ENCODE measurements at places on chromosomes 1 and 21.
A peak's percentile ranks its signal among the peaks of the same experiment; 100 is the strongest.

GRCh38 chr1:37282764-37283163 lies 191.6 kb upstream of the ZC3H12A start:
- DNase-seq = no peak

DNA sequence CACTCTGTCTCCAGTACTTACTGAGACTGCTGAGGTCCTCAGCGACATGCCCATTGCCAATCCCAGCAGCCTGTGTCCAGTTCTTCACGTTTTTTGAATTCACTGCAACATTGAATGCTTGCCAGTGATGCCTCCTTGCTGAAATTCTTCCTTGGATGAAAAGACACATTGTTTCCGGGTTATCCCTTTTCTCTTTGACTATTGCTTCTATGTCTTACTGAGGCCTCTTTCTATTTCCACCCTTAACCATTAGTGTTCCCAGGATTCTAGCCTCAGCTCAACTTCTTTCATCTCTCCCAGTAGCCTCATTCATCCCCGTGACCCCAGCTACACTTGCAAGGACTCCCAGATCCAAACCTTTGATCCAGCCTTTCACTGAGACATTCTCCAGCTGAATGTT lies 46.5 kb upstream of the KIF26B start:
- DNase-seq = no peak

- no peak for DNase-seq
Measured at GRCh38 chr21:31830701-31831100, 42.1 kb upstream of the HUNK start.

DNA sequence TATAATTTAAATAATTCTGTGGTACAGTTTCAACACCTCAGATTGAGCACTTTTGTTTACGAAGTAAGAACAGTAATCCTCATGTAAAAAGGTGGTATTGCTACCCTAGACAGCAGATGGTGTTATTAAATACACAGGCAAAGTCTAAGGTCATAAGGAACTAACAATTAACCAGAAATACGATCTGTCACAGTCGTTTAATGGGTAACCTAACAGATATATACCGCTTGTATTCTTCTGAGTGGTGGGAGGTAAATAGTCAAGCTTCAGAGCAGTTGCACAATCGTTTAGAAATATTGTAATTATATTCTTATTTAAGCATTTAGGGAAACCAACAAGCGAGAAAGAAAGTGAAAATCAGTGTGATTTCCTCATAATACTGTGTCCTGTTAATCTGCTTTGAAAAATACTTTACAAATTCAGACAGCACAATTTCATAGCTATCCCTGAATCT lies 9.8 kb upstream of the IRF2BP2 start:
- DNase-seq = no peak

GRCh38 chr1:30111431-30111830 lies 612.0 kb downstream of the MATN1 start:
- no peak for DNase-seq

GRCh38 chr1:245804696-245805095 lies 649.9 kb downstream of the KIF26B start:
- DNase-seq = no peak

DNA sequence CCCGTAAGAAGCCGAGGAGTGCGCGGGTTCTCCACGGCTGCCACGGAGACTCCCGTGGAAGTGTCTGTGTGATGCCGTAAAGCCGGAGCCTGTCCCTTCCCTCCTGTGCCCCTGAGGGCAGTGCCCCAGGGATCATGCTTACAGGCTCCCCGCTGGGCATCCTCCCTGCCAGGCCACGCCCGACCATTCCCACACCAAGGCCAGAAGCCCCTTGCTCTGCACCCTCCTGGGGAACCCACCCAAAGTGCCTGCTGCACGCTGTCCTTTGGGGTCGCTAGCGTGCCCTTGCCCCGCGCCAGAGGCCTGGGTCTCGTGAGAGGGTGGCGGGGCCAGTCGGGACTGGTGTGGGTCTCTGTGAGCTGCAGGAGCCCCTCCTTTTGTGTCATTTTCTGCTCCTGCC lies 228.5 kb upstream of the C1orf174 start:
- no peak for DNase-seq

DNA sequence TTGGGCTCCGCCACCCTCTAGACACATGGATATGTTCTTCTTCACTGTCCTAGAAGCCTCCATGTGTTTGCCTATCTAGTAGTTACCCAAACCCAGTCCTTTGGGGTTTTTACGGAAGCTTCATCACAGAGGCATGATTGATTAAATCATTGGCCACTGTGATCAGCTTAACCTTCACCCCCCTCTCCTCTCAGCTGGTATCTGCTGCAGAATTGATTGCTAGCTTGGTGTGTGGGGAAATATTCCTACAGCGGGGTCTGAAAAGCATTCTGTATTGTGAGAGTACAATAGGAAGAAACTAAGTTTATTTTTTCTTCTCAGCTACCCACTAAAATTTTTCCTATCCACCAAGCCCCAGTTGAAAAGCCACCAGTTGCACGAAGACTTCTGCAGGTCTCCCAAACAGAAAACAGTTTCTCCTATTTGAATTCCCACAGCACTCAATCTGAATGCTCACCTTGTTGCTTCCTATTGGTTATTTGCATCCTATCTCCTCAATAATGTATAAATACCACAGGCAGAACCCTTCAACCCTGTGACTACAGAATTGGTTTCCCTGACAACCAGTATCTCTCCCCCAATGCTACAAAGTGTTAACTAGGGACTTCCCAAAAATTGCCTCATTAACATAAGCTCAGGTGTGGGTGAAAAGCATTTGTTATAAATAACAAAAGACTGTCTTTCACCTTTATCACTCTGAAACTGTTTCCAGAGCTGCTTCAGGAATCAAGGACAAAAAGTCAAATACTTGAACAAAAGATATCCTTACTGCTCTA lies 9.3 kb upstream of the VANGL1 start:
- no peak for DNase-seq

- no peak for DNase-seq
Measured at GRCh38 chr1:225866061-225866837, 15.9 kb downstream of the TMEM63A start.

GRCh38 chr21:16194788-16195537 lies 465.2 kb downstream of the USP25 start:
- peak; percentile 25 for DNase-seq

DNA sequence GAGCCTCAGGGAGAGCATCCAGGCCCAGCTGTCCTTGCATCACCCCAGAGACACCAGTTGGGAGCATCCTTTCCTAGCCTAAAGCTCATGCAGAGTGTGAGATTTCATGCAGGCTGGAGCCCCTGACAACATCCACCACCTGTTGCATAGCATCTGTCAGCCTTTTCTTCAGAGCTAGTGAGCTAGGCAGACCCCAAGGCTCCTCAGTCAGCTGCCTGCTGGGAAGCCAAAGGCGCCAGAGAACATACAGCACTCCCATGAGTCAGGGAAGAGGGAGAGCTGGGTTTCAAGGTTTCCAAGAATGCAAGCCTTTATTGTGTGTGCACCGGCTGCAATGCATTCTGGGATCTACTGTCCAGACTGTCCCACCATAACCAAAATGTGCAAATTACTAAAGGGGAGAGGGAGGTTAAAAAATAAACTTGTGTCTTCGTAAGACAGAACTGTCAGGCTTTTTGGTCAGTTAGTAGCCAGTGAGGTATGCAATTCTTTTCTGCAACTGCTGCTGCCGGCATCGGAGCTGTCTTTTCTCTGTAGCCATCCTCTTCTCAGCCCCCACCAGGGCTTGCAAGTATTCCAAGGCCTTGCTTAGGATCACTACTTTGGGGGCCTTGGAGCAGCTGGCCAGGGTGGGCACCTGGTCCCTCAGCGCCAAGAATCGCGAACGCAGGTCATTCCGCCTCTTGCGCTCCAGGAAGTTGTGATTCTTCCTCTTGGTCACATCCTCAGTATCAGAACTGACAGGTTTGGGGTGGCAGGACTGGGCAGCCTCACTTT lies 4.6 kb downstream of the MYCL start:
- no peak for DNase-seq

DNA sequence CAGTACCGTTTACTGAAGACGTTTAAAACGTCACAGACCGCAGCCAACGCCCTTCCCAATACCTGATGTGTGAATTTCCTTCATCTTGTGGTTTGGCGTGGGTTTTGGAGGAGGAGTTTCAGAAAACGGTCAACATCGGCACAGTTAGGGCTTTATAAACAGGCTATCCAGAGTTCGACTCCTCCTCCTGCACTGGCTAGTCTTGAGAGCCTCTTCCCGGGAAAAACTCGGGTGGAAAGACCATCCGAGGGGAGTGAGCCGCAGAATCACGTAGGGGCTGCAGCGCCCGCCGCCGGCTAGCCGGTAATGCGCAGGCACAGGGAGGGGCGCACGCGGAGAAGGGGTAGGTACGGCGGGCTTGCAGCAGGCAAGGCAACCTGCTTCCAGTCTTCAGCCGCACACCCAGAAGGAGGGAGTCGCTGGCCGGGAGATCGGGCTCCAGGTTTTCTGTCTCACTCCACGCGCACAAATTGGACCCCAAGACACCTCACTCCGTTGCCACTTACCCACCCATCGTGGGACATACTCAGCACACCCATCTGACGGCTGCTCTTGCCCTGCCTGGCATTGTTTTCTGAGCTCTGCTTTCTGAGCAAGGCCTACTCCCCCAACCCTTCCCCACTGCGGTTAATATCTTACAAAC lies 25.4 kb downstream of the SLC19A2 start:
- DNase-seq = no peak

GRCh38 chr1:92399076-92399475 lies 87.6 kb downstream of the GFI1 start:
- DNase-seq = no peak

DNA sequence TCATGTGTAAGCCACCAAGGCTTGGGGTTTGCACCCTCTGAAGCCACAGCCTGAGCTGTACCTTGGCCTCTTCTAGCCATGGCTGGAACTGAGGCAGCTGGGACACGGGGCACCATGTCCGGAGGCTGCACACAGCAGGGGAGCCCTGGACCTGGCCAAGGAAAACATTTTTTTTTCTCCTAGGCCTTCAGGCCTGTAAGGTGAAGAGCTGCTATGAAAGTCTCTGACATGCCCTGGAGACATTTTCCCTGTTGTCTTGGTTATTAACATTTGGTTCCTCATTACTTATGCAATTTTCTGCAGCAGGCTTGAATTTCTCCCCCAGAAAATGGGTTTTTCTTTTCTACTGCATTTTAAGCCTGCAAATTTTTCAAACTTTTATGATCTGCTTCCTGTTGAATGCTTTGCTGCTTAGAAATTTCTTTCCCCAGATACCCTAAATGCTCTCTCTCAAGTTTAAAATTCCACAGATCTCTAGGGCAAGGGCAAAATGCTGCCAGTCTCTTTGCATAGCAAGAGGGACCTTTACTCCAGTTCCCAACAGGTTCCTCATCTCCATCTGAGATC lies 295.8 kb downstream of the LTN1 start:
- DNase-seq = no peak

DNA sequence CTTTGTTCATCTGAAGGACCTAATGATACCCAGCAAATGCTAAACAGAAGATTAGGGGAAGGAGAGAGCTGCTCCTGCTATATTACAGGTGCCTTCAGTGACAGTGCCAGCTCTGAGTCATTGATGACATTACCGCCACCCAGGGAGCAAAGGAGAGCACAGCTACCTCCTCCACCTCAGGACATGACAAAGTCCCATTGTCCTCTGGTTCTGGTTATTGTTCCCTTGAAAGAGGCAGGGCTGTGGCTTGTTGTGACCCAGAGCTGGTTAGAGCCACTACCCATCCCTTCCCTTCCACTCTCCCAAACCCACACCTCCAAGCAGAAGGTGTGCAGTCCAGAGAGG lies 363.5 kb upstream of the DUSP10 start:
- DNase-seq = no peak

- no peak for DNase-seq
Measured at GRCh38 chr1:204464187-204464631, 30.4 kb downstream of the PIK3C2B start.

- DNase-seq = no peak
Measured at GRCh38 chr1:212608959-212609700, 569 bp downstream of the ATF3 start.

GRCh38 chr1:244953901-244954300 lies 89.6 kb upstream of the HNRNPU start:
- DNase-seq = no peak

DNA sequence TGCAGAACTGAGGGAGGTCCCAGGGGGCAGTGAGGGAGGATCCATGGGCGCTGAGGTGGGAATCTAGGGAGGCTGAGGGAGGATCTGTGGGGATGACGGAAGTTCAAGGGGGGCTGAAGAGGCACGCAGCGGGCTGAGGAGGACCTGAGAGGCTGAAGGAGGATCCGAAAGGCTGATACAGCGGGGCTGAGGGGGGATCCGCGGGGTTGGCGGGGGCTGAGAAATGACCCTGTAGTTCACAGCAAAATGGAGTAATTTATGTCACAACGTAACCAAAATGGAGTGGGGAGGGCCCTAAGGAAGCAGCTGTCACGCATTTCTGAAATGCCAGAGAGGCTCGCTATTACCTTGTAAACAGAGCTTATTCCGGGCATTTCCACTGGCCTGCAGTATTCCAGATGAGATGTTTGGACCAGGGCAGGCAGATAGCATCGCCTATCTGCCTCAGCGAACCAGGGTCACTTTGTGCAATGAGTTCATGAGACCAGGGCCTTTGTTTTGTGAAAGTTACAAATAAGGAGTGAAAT lies 926 bp upstream of the MRPL55 start:
- no peak for DNase-seq

DNA sequence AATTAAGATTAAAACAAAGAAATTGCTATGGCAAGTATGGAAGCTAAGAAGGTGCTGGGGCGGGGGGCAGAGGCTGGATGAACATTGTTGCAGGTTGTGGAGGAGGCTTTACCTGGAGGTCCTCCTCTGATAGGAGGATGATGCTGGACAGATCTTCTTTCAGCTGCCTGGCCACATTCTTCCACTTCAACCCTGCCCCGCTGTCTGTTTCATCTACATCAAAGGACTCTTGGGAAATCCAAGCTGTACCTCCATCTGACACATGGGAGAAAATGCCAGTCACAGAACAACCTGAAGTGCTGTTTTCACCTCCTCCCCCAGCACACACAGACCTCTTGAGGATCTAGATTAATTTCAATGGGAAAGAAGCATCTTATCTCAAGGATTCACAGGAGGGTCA lies 5.3 kb downstream of the DFFA start:
- DNase-seq = no peak

DNA sequence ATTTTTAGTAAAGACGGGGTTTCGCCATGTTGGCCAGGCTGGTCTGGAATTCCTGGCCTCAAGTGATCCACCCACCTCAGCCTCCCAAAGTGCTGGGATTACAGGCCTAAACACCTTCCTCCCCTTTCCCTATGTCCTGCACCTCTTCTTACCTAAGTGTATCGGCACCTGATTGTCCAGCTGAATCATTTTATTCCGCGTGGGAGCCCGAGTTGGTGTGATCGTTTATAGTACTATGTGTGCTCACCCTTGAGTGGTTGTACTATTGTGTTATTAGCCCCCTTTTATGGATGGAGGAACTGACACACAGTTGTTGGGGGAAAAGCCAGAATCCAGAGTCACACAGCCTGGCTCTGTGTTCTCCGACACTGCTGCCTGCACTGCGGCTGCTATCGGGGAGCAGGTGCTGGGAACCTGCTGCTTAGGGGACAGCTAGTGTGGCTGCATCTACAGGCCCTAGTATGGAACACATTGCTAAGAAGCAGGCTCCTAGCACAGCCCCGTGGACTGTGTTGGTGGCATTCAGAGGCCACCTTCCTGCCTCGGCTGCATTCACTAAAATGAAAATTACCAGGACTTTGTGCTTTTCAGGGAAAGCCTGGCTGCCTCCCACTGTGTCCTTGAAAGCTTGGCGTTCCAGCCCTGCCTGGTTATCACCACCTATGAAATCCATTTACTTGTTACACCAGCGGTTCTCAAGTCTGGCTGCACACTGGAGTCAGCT lies 21.6 kb downstream of the ENO1 start:
- no peak for DNase-seq

GRCh38 chr1:43803646-43804045 lies 96.3 kb downstream of the ST3GAL3 start:
- DNase-seq = no peak

Data from epithelial cell of proximal tubule (primary cell).